ENCODE measurements at places on chromosomes 5 and 9.

- no peak for DNase-seq
Measured at GRCh38 chr5:19853616-19854240, 134.3 kb downstream of the CDH18 start.

GRCh38 chr9:111232997-111233790 is 96.8 kb downstream of the OR2K2 start:
- no peak for DNase-seq

GRCh38 chr5:166834246-166834645 is 1457.2 kb upstream of the WWC1 start:
- DNase-seq = no peak

DNA sequence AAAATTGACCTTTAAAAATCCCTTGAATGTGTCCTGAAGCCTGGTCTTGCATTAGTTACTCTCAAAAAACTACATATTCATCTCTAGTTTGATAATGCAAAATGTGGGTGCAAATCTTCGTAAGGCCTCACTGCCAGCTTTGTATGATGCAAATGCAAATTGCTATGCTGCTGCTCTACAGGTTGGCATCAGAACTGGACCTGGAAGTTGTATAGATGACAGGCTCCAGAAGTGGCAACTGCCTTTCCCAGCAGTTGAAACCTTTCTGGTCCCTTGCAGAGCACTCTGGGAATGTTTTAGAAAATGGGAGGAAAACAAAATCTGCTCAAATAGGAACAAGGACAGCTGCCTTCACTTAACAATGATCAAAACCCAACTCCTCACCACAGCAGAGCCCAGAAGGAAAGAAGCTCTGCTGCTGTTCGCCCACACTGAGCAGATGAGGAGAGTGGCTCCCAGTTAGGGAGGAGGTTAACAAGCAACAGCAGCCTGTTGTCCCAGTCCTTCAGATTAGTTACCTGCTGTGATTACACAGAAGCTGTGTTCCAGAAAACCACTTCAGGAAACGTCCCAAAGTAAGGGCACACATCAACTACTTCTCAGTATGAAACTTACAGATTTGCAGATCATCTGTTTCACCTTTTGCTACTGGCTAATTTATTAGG is 93.5 kb downstream of the PLPP1 start:
- no peak for DNase-seq

DNA sequence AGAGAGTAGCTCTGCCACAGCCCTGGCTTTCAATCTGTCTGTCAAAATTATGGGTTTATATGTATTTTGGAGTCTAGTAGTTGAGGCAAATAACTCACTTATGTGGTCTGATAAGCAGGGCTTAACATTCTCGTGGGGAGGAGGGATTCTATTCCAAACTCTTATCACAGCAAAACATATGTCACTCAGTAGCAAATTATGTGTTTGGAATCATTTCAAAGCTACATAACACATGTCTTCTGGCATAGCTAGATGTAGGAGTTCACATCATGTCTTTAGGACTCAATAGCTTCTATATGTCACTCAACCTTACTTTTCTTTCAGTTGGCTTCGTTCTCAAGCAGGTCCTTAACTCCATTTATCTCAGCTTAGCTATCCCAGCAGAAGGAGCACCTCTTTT is 144.5 kb upstream of the SEMA6A start:
- no peak for DNase-seq

DNA sequence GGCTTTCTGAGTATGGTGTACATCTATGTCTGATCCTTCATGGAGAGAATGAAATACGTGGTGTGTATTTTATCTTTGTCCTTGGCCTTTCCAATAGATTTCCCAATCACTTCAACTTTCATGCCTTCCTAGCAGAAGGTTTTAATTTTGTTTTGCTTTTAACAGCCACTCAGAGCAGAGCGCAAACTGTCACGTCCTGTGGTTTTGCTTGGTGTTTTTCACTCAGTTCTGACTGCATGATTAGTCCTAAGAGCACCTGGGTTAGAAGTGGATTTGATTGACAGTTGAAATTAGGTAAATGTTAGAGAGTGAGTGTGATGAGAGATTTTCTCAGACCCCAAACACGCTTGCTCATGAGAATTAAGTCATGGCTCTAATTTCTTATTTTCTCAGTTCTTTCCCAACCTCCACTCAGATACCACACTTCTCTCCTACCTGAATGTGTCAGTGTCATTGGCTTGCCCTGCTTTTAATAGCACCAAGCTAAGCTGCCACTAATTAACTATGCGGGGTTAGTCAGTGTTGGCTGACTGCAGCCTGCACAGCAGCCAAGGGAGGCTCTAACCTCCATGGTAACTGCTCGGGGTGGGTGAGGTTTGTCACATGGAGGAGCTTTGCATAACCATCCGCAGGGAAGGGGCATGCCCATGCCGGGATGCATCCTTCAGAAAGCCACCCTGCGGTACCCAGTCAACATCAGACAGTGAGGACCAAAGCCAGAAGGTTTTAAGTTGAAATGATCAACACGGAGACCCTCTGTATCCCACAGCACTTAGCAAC is 173.4 kb downstream of the NR3C1 start:
- no peak for DNase-seq

- DNase-seq = no peak
Measured at GRCh38 chr9:68552700-68553476, 12.2 kb upstream of the TMEM252 start.

DNA sequence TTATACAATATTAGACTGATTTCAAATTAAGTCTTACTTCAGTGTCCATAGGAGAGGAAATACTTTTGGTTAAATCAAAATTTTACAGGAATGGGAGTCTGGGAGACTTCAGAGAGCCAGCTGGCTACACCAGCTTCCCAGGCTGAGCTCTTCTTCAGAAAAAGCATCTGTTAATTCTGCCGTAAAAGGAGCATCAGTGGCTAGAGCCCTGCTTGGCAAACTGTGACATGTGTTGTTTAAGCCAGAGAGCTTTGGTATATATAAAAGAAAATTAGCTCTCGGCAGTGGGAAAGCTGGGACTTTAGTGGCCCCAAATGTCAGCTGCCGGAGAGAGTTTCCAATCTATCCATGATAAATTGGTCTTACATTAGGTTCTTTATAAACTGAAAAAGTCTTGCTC is 378.8 kb upstream of the TUSC1 start:
- DNase-seq = no peak

- DNase-seq = no peak
Measured at GRCh38 chr9:133892193-133892920, 99.8 kb downstream of the VAV2 start.

DNA sequence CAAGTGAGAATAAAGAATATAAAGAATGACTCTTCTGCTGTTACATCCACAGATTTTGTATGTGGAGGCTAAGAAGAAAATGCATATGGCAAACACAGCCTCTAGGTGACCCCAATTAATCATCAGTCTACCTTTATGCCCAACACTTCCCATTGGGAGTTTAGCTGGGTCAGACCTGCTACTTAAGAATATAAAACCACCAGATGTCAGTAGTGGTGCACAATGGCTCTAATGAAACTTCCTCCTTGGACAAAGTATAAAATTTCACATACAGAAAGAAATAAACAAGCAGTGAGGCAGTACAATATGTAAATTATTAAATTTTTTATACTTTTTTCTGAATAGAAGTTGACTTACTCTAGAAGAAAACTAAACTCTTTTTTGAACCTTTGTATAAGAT is 539.9 kb downstream of the BRINP1 start:
- DNase-seq = no peak
